NCI-H524 (cell line): ENCODE measurements at places on chromosomes 12 and 14.

DNA sequence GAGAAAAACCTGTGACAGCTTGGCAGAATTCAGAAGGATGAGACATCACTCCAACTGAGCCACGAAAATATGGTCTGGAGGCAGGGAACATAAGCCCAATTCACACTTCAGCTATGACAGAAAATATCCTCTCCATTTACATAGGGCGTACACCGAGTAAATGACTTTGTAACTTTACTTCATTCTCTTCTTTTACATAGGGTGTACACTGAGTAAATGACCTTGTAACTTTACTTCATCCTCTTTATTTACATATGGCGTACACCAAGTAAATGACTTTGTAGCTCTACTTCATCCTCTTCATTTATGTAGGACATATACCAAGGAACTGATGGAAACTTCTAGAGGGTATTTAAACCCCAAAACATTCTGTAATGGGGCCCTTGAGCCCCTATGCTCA, 14.1 kb upstream of the MAPKAPK5 start:
- no peak for DNase-seq

GRCh38 chr14:91396013-91396660, 21.5 kb downstream of the CCDC88C start:
- no peak for DNase-seq

DNA sequence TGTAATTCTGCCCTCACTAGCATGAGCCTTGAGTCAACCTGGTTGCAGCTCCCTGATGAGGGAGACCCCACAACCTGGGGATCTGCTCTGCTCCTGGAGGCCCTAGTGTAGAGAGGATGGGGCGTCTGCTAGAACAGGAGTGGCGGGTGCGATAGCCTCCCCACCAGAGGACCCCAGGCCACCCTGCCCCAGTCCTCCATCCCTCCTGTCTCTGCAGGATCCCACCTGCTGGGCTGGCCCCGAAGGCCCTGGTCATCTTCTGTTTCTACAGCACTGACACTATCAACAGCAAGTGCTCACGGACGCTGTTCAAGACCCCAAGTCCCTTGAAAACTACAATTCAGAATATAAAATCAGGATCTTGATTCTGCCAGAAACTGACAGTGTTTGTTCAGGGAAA, 15.2 kb downstream of the ANHX start:
- no peak for DNase-seq

- DNase-seq: no peak
These were observed 1047.6 kb downstream of the AACS start for GRCh38 chr12:126112849-126113248.

DNA sequence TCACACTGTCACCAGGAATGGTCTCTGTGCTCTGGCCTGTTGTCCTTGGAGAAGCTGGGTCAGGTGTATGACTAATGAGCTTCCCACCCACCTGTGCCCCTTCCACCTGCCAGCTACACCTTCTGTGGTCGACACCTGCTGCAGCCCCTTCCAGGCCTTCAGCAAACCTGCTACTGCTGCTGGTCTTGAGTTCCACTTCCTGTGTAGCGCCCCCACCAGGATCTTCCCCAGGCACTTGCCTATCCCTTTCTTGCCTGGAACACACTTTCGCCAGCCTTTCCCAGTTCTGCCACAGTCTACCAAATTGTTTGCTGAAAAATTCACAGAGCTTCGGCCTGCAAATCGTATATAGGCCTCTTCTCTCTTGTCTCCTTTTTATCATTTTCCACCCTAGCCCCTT, 75.3 kb downstream of the CRACR2A start:
- DNase-seq: no peak

DNA sequence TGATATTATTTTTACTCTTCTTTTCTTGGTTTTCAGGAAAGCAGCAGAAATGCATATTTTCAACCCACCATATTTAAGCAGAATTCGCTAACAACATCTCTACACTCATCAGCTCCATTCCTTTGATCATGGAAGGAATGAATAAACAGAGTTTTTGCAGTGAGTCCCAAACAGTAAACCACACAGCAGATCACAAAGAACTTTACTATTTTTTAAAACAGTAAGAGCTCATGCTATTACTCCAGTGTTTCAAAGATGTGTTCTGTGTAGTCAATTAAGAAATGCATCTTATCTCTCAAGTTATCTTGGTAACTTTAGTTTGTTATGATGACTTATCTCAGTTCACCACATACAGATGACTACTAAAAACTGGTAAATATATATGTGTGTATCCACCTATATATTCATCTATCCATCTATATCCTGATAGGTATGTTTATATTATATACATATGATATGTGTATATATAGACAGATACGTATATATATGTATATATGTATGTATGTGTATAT, 843.5 kb downstream of the BCL11B start:
- no peak for DNase-seq

DNA sequence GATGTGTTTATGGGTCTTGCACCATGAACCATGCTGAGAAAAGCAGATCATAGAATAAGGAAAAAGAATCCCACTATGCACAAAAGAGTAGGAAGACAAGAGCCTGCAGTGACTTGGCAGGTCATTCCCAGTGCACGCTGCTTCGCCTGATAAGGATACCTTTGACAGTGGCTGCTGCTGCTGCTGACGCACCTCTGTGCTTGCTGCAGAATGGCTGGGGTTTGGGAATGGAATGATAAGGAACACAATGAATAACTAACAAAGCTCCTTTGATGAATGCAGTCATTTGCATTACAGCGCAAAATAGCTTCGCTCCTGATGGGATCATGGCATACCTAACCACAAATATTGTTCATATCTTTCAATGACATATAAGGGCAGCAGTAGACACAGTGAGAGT, 278.7 kb downstream of the PDZRN4 start:
- DNase-seq: no peak

- DNase-seq: no peak
These were observed 847.2 kb downstream of the VRK1 start for GRCh38 chr14:97644365-97644764.

DNA sequence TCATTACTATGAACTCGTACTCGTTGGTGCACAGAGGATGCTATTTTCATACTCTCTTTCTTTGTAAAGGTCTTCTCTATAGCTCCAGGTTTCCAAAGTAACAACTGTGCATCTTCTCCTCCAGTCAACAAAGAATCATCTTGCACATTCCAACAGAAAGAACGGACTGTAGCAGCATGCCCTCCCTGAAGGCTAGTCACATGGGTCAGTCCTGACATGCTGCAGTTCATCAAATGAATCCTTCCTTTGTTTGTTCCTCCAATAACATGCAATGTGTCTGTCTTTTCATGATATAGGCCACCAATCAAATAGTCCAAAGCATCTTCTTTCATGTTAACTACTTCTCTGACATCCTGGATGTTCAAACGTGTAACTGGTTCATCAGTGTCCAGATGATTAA, 42.9 kb downstream of the WDR89 start:
- DNase-seq: no peak

DNA sequence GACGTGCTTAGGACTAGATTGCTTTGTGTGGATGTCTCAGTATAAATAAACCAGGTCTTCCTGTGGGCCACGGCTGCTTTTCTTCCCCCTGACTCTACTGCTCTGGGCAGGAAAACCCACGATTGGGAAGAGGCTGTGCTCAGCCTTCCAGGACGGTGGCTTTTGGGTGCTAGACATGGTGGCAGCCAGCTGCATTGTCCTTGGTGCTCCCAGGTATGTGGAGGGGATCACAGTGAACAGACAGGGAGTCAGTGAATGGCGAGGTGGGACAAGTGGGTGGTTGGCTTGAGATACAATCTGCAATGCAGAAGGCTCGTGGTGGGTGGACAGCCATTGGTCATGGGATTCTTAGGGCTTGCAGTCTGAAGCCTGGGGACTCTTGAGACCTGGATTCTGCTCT, 366.3 kb downstream of the AACS start:
- DNase-seq: no peak

GRCh38 chr12:111766608-111767361, at the start of gene ALDH2:
TSS of gene ALDH2 (plus strand) at chr12:111766933. CDS start at chr12:111766983, 50 bp downstream.
- peak; percentile 74 for DNase-seq

DNA sequence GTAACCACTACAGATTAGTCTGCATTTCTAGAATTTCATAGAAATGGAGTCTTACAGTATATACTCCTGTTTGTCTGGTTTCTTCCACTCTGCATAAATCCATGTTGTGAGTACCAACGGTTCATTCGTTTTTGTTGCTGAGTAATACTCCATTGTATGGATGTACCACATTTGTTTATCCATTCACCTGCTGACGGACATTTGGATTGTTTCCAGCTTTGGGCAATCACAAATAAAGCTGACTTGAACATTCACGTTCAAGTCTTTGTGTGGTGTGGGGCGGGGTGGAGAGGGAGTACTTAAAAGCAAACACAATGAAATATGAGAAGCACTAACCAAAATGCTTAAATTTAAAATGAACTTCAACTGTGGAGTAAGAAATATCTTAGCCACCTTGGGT, 7.1 kb downstream of the HECTD4 start:
- DNase-seq: no peak

- peak; percentile 46 for DNase-seq
These were observed 16.0 kb downstream of the AMDHD1 start for GRCh38 chr12:95959107-95959506.

GRCh38 chr12:93569656-93570551, 2.6 kb upstream of the SOCS2 start:
- peak; percentile 63 for DNase-seq

DNA sequence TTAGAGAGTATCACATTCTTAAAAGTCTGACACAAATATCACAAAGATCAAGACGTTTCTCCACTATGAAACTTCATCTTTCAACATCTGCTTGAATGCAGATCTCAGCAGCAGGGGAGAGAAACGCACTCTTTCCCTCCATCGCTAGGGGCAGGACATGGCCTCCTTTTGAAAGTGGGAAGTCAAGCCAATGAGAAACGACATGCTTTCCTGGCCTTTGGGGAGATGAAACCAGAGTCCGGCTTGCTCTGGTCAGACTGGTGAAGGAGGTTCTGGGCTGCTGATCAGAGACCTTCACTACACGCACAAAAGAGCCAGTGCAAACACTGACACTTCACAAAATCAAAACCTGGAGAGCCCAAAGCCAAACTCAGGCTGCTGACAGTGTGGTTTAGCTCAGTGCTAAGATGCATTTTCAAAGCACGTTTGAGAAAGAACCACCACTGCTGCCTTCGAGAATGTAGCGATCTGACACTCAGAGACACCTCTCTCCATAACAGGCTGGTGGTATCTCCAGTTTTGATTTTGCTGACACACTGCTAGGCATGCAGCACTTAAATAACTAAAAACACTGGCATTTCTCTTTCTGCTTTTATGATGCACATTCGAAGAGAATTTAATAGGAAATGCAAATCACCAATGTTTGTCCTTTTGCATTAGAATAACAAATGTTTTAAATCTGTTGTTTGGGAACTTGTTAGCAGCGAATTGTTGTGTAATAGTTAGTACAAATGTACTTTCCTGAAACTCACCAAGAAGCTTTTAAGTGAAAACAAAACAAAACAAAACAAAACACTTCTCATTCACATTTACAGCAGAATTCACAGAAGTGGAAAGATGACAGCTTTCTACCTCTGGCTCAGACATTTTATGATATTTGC, 93.9 kb upstream of the OVCH1 start:
- no peak for DNase-seq

DNA sequence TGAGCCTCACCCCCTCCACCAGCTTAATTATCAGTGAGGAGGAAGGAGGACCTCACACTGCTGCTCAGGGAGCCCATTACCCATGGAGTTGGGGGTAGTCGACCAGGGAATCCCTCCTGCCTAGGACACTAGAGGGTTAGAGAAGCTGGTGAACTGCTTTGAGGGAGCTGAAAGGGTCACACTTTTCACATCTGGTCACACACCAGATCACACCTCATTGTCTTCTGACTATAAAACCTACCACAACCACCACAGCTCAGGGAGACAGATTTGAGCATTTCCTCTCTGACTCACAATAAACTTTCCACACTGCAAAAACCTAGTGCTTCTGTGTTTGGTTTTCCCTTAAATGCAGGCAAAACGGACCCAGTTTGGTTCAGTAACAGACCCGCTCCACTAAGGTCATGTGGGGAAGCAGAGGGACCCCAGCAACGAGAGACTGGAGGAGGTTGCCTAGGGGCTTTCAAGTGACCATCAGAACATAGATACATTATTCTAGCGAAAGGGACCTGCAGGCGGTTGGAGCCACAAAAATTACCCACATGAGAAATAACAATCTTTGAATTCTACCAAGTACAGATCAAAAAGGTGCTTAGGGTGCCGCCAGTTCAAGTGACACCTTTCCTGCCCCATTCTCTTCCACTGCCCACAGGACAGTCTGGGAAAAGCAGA, 151.4 kb upstream of the AVPR1A start:
- DNase-seq: no peak

- no peak for DNase-seq
These were observed 38.9 kb downstream of the FERMT2 start for GRCh38 chr14:52911904-52912303.

DNA sequence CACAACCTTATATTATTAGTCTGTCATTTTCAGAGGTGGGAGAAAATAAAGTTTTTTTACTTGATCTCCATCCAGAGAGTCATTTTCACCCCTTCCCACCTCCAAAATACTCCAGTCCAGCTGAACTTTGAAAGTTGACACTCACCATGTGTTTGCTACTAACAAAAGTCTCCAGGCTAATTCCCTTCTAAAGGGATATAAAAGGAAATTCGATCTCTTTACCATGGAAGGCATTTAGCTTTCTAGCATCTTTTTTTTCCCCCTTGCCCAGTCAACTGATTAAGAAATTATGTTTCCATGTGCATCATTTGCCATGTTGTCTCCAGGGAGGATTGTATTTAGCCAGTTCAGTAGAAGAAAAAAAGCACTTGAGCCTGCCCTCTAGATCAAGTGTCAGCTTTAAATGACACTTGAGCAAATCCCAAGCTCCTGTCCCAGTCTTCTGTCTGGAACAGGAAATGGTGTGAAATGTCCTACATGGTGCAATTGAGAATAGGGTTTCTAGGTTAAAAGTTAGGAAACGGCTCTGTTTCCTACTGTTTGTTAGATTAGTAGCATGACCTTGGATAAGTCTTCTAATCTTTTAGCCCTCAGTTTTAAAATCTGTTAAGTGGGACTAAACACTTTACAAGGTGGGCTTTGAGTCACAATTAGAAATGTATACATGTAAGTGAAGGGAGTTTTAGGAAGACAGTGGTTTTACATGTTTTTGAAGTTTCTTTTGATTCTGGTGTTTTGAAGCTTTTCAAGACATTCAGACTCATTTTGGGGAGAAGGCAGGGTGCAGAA, 67.2 kb downstream of the GNS start:
- peak; percentile 99 for DNase-seq

GRCh38 chr14:90695997-90696660, 120.1 kb downstream of the TTC7B start:
- no peak for DNase-seq

GRCh38 chr12:80634903-80635302, 72.5 kb upstream of the MYF6 start:
- DNase-seq: no peak

DNA sequence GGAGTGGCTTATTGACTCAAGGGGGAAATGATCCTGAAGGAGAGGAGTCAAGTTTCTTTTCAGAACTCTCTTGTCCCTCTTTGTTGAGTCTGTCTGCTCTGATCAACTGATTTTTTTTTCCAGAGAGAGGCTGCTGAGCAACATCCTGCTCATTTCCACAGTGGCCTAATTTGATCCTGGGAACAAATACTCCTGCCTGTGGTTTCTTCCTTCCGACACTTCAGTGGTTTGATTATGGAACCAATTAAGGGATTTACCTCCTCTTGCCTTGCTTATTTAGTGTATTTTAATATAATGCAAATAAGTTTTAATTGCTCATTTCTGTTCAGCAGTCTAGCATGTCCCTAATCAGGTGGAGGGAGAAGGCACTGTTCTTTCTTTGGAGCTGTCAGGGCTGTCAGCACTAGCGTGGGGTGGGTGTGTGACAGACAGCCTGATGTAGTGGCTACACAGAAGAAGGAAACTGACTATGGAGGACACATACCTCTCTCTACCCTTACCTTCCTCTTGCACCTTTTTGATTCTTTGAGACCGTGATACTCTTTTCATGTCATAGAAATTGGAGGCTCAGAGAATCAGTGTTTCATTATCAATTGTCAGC, 344.9 kb upstream of the STXBP6 start:
- peak; percentile 33 for DNase-seq
